ENCODE measurements at places on chromosomes 3 and 15.
A peak's percentile ranks its signal among the peaks of the same experiment; 100 is the strongest.

GRCh38 chr3:188348435-188349244 lies 194.7 kb downstream of the LPP start:
- no peak for DNase-seq

DNA sequence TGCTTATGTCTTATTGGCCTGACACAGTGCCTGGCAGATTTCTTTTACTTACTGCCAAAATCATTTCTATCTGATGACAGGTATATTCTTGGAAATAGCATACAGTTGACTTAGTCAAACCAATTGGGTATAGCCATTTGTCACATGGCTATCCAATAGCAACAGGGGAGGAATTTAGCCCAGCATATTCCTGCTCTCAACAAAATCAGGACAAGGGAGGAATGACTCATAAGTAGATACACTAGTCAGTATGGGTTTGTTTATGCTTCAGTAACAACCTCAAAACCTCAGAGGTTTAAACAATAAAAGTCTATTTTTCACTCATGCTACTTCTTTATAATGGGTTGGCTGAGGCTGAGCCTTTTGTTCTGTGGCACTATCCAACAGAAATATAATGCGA lies 38.0 kb upstream of the VILL start:
- DNase-seq: no peak

- no peak for DNase-seq
Observed at GRCh38 chr3:45751537-45752242, 44.6 kb downstream of the SLC6A20 start.

- no peak for DNase-seq
Observed at GRCh38 chr3:120636795-120637401, 40.8 kb downstream of the NDUFB4 start.

DNA sequence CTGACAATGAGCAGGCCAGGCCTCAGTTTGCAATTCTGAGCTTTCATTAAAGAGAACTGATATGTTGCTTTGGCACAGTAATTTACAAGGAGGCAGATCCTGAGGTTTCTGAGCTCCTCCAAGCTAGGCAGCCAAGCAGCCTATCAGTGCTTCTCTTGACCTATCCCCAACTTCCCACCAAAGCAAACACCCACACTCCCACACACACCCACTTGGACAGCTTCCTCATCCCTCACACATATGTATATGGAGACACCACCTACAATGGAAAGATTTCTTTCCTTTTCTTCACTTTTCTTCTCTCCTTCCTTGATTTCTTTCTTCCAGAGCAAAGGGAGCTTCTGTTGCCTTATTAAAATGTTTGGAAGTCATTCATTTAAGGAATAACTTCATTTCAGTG lies 217.0 kb downstream of the NLGN1 start:
- no peak for DNase-seq

GRCh38 chr3:58088501-58088900 lies 80.3 kb downstream of the FLNB start:
- DNase-seq: no peak

- no peak for DNase-seq
Observed at GRCh38 chr3:189363590-189364255, 192.0 kb downstream of the TPRG1 start.

- DNase-seq: no peak
Observed at GRCh38 chr15:95468820-95469219, 861.7 kb upstream of the NR2F2 start.

GRCh38 chr15:99526671-99527070 lies 39.1 kb upstream of the MEF2A start:
- DNase-seq: no peak

GRCh38 chr15:63329567-63330350 lies 51.9 kb downstream of the CA12 start:
- no peak for DNase-seq

DNA sequence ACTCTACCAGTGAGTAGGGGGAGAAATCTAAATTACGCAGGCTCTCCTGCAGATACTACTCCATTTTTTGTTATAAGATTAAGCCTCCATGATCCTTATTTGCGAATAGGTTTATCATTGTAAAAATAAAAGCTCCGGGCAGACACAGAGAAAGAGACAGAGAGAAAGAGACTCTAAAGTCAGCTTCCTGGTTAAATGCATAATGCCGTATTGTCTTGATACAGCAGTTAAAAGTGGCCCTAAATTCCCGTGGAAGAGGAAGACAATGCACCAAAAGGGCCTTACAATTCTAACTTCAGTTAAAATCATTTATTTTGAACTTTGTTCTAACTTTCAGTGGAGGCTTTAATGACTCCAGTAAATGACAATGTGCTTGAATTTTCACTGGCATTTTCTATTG lies 98.3 kb downstream of the SLC9A9 start:
- no peak for DNase-seq

- DNase-seq: no peak
Observed at GRCh38 chr15:65390447-65390846, 12.6 kb upstream of the IGDCC3 start.

DNA sequence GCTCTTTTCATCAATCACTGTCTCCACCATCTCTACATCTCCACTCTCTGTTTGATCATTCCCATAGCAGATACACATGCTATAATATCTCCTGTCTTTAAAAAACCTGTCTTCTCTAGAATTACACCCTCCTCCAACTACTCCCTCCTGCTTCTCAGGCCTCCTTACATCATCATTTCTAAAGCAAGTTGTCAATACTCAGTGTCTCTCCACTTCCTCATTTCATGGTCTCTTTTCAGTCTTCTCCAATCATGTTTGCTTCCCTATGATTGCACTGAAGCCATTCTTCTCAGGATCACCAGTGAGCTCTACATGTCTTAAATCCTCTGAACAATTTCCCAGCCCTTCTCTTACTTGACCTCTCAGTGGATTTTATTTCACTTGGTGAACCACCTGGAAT lies 87.0 kb upstream of the ZNF280D start:
- no peak for DNase-seq

GRCh38 chr15:92878593-92879053 lies 21.5 kb upstream of the CHD2 start:
- no peak for DNase-seq

DNA sequence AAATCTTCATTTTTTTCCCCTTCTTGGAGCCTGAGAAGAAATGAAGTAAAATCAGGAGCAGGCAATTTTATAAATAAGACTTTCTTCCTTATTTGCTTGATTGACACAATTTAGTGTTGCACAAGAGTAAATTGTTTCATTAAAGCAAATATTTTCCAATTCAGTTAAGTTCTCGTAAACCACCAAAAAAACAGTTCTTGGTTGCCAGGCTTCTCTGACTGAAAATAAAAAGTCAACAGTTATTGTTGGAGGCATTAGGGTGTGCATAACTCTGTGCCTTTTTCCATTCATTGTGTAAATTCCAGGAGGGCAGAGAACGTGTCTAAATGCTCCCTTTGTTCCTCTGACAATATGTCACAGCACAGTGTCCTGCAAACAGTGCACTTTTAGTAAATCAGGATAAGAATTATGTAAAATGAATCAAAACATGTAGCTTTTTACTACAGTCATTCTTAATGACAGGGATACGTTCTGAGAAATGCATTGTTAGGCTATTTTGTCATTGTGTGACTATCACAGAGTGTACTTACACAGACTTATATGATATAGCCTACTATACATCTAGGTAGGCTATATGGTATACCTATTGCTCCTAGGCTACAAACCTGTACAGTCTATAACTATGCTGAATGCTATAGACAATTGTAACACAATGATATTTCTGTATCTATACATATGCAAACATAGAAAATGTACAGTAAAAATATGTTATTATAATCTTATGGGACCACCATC lies at the start of gene CP:
CP (minus strand) TSS at position 47 of the 735 bp plus-strand sequence; CDS start at position 10, 37 bp downstream.
- DNase-seq: no peak

- DNase-seq: no peak
Observed at GRCh38 chr3:164730815-164731360, 347.4 kb downstream of the SI start.

GRCh38 chr3:154970797-154971196 lies 109.3 kb upstream of the MME start:
- DNase-seq: no peak

GRCh38 chr3:15714448-15714847 lies 83.3 kb downstream of the ANKRD28 start:
- DNase-seq: no peak

DNA sequence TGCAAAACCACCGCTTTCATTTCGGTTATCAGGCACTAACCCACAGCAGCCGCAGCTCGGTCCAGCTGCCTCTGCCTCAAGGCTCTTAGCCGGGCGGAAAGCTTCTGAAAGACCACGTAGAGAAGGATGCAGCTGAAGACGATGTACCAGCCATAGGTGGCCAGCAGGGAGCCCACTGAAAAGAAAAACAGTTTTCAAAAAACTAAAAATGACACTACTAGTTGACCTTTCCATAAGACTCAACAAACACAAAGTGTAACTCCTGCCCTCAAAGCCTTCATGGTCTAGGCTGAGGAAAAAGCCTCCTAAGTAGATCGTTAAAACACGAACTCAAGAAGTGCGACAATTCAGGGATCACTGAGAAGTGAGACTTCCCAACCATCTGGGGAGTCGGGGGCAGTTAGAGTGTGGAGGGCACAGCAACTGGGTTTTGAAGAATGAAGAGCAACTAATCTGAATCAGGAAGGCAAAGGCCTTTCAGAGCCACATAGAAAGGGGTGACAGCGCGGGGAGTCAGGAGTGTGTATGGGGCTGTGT lies 716 bp downstream of the SELENOS start:
- no peak for DNase-seq

DNA sequence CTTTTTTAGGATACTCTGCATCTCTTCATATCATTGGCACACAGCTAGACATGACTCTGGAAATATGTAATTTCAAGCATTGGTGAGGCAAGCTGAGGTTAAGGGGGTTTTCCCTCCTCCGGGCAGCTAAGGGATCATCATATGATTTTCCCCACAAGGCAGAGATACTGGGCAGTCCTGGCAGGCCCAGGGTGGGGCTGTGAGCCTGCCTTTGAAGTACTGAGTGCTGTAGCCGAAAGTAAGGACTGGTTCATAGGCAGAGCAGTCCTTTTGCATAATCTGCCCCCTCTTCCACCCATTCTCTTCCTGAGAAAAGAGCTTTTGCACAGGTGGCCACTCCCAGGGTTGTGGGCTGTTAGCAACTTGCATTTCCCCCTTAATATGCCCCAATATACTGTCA lies 168.8 kb upstream of the MANF start:
- peak; percentile 42 for DNase-seq

GRCh38 chr15:22838292-22839042 lies at the start of gene NIPA2:
TSS of gene NIPA2 (plus strand) at chr15:22838666. CDS start at chr15:22851732, 13,066 bp downstream.
- DNase-seq: peak; percentile 99

DNA sequence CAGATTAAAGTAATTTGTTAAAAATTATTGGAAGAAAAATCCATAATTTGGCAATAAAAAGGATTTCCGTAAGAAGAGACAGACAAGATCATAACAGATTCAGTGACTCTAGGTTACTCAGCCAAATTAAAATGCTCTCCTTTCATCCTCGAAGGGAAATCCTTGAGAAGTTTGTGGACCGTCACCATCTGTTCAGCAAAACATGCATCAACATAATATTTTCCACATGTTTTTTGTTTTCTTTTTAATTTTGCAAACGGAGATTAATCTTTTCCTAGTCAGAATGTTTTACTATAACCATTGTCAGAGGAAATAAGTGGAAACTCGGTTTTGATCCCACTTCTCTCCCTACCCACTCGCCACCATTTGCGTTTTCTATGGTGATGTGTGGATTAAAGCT lies 128.3 kb downstream of the TMCO5A start:
- DNase-seq: no peak

DNA sequence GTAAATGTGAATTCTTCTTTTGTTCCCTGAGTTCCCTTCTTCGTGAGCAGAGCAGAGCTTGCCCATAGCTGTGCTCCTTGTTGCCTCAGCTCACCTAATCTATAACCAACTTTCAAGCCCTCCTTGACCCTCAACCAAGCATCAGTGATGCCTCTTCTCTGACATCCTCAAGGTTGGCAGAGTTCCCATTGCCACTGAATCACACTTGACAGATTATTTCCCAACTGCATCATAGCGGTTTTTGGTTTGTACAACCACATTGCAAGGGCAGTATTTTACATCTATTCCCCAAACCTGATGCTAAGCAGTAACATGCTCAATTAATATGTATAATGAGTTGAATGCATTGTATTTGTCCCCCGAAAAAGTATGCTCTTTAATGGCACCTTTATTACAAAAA lies 133.0 kb upstream of the SNTN start:
- DNase-seq: no peak

DNA sequence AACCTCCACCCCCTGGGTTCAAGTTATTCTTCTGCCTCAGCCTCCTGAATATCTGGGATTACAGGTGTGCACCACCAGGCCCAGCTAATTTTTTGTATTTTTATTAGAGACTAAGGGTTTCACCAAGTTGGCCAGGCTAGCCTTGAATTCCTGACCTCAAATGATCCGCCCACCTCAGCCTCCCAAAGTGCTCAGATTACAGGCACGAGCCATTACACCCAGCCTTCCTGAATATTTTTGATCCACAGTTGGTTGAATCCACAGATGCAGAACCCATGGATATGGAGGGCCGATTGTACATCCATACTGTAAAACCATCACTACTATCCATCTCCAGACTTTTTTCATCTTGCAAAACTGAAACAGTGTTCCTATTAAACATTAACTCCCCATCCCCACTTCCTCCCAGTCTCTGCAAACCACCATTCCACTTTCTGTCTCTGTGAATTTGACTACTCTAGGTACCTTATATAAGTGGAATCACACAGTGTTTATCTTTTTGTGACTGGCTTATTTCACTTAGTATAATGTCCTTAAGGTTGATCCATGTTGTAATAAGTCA lies 8.2 kb upstream of the TMEM62 start:
- no peak for DNase-seq

DNA sequence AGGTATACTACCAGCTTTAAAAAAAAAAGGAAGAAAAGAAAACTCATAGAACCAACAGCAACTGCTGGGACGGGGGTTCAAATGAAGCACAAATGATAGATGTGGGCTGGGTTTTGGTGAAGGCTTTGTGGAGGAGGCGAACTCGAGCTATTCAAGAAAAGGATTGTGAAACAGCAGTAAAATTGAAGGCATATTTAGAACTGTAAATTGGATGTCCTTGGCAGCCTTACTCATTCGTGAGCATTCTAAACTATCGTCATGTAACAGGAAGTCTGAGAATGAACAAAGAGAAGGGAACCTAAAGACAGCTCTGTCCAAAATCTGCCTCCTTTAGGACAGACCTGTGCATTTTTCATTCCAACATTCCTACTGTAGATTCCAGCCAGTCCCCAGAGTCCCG lies 97.8 kb downstream of the LARS2 start:
- no peak for DNase-seq

DNA sequence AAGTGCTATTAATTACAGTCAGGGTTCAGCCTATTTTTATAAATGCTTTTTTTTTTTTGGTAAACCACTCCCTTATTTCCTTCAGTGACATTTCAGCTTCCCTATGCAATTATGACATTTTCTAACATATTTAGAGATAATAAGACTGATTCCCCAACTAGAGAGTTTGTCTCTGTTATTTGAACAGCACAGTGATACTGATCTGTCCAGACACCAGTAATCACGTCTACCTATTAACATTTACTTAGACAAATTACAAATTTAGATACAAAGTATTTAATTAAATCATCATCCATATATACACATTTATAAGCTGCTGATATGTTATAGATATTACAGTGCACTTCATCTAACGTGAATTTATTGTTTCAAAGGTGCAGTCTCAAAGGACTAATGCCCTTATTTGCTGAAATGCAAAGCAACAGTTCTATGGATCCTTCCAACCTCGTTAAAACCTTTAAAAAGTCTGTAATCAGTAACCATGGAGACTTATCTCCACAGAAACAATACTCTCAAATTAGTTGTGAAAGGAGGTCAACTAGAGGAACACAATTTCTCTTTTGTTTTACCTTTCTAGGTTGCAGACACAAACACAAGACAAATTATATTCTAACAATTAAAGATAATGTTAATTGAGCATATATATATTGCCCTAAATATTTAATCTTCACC lies 1531.1 kb downstream of the SI start:
- no peak for DNase-seq
